Activated CD4-positive, alpha-beta T cell treated with anti-CD3 and anti-CD28 coated beads, Interleukin-10, Interleukin-2, amounts not matched to agents 100 ng/mL and 50 ng/mL, durations not matched to agents 16 hours and 8 hours (primary cell): ENCODE measurements at places on chromosomes 4 and X.

DNA sequence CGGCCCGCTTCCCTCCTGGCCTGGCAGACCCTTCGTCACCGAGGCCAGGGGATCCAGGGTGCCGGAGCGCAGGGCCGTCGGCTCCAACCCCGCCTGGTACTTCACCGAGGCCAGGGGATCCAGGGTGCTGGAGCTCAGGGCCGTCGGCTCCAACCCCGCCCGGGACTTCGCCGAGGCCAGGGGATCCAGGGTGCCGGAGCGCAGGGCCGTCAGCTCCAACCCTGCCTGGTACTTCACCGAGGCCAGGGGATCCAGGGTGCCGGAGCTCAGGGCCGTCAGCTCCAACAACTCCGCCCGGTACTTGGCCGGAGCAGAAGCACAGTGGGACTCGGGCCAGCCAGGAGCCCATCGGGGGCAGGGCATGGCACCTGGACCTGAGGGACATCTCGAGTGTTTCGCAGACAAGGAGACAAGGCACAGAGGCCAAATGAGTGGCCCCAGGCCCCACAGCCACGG is 85.1 kb downstream of the FAM53A start:
- no peak for DNase-seq

GRCh38 chr4:40421839-40422708 is 86.9 kb downstream of the CHRNA9 start:
- no peak for DNase-seq

GRCh38 chr4:159284113-159284512 is 181.2 kb downstream of the RAPGEF2 start:
- DNase-seq = no peak

DNA sequence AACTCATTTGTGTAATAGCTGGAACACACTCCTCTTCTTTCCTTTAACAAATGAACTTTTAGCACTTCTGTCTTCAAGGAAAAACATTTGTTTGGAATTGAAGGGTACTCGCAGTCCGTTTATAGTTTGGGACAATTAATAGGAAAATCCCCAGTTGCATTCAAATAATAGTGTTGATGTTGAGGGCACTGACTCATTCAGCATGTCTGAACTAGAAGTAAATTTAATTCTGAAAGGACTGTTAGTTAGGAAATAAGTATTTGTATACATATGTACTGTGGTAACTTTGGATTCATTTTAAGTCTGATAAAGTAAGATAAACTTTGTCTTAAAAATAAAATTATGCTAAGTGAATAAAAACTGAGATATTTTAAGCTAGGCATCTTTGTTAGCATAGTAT is 27.2 kb downstream of the FAM199X start:
- DNase-seq = no peak

DNA sequence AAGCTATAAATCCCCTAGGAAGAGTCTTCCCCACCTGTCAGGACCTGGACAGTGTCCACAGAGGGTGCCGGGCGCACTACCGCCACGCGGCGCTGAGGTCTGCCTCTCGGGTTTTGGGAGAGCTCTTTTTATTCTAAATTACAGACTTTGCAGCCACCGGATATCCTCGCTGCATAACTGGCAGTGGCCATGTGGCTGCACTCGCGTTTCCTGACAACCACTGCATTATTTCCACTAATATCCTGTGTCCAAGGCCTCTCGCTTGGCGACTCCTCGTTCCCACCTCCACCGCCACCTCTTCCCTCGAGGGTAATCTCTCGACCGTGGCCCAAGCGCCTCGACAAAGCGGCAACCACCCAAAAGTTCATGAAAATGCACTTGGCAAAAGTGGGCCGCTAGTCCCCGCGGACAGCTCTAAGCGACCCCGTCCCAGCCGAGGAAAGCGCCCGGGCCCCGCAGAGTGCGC is 512 bp upstream of the TMEM131L start:
- DNase-seq = peak; percentile 58
